NCI-H1092 (cell line): ENCODE measurements at places on chromosomes 12 and 14.

DNA sequence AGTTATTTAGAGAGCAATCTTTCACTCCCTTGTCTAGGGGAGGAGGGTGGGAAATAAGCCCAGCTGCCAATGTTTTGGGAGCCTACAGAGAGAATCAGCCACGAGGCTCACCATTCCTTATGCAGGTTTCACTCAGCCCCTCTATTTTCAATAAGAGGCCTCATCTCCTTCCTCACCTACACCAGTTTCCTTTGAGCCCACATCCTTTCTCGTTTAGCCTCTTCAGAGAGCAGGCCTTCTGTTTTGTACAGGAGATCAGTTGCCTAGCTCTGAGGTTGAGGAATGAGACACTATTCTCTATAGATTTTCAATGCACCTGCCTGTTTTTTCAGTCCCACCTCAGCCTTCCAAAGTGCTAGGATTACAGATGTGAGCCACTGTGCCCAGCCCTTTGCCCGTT lies 17.9 kb downstream of the SNAPC1 start:
- no peak for DNase-seq

DNA sequence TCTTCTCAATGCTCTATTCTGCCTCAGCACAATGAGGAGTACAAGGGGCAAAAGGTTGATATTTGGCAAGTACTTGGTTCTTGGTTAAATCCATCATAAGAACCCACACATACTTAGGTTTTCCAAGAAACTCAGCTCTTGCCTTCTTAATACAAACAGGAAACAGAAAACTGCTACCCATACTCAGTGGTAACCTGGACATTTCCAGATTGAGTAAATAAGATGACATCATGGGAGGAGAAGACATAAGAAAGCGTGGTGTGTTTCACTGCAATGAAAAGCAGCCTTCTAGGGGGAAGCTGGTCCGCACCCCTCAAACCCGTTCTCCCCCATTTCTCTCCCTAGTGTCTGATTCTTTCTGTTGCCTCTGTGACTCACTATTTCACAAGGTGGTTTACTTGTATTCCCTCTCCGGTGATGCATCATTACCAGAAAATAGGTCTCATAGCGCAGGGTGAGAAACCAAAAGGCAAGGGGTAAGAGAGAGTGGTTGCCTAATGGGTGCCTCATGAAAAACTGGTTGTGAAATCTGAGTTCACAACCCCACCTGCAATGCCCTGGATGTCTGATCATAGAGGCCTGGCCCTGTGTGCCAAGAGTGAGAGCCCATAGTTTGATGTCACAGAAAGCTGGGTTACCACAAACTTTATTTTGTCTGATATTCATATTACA lies 326.5 kb upstream of the TBX3 start:
- DNase-seq: no peak

- DNase-seq: no peak
These were observed 98.4 kb downstream of the RMST start for GRCh38 chr12:97560786-97561618.

DNA sequence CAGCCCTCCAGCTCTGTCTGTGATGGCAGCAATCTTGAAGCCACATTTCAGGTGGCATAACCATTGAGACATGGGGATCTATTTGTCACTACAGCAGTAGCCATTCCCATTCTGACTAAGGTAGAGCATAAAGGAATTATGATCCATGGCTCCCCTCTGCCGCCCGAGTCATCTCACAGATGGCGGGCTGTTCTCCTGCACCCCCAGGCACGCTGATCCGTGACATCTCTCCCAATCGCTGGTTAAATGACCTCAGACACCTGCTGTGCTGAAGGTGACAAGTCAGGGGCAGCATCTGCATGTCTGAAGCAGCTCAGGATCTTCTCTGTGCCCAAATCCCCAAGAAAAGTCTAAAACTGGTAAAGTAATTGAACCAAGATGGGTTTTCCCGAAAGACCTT lies 124.3 kb downstream of the ZFP36L1 start:
- no peak for DNase-seq

- no peak for DNase-seq
These were observed 22.3 kb downstream of the FZD10 start for GRCh38 chr12:130184404-130185090.

- no peak for DNase-seq
These were observed 1.9 kb downstream of the SGPP1 start for GRCh38 chr14:63725786-63726460.

- DNase-seq: no peak
These were observed 13.1 kb downstream of the CHGA start for GRCh38 chr14:92936085-92936484.

DNA sequence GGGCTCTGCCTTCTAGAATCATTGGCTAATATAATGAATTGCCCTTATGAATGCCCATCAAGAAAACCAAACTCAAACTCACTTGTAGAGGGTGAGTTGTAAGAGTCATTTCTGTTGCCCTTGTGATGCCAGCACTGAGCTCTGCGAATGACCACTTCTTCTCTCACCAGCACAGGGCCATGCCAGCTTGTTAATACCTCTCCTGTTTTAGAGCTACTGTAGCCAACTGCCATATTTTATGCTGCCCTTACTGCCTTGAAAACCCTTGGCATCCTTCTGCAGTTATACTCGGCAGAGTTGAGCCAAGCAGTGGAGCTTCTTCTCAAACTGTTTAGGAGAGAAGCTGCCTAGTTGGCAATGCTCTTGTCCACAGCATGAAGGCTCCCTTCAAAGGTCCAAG lies 8.1 kb downstream of the KRT75 start:
- DNase-seq: no peak

GRCh38 chr14:31961896-31962295 lies 115.2 kb upstream of the ARHGAP5 start:
- DNase-seq: no peak

- DNase-seq: no peak
These were observed 13.8 kb upstream of the DHRS4 start for GRCh38 chr14:23939607-23940326.

DNA sequence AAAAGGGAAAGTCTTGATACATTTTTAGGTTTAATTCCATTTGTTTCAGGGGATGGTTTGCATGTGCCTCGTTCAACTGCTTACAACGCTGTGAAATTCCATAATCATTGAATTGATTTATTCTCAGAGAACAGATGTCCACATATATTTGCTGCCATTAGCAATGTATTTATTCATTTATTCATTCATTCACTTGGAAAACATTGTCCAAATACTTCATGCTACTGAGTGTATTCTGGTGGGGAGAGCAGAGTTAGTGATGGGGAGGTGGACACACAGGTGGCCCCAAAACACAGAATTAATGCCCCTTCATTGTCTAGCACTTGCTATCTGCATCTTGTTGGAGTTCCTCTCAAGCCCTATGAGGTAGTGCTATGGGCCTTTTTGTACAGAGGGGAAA lies 141.2 kb upstream of the PARP11 start:
- no peak for DNase-seq

DNA sequence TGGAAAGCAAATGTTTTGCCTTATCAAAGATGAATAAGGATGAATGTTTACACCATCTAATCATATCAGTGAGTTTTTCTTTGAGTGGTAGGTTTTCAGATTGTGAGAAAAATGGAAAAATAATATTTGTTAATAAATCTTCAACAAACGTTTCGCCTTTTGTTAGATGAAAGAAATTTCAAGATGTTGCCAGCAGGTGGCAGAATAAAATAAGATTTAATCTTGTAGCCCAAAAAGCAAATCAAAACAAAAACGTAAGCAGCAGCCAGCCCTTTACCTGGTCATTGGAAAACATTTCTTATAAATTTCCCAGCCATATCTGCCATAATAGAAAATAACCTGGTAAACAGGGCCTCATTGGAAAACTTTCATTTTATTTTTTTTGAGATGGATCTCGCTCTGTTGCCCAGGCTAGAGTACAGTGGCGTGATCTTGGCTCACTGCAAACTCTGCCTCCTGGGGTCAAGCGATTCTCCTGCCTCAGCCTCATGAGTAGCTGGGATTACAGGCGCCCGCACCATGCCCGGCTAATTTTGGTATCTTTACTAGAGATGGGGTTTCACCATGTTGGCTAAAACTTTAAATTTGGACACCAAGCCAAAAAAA lies 15.4 kb upstream of the TMEM120B start:
- DNase-seq: peak; percentile 44

- DNase-seq: no peak
These were observed 103.6 kb downstream of the ATP23 start for GRCh38 chr12:58044966-58045365.

GRCh38 chr12:112998987-112999767 lies 20.9 kb downstream of the OAS2 start:
- no peak for DNase-seq

GRCh38 chr14:63174760-63175191 lies 29.5 kb upstream of the RHOJ start:
- DNase-seq: peak; percentile 58

- DNase-seq: no peak
These were observed 234.3 kb upstream of the PLEKHG7 start for GRCh38 chr12:92468358-92469020.

DNA sequence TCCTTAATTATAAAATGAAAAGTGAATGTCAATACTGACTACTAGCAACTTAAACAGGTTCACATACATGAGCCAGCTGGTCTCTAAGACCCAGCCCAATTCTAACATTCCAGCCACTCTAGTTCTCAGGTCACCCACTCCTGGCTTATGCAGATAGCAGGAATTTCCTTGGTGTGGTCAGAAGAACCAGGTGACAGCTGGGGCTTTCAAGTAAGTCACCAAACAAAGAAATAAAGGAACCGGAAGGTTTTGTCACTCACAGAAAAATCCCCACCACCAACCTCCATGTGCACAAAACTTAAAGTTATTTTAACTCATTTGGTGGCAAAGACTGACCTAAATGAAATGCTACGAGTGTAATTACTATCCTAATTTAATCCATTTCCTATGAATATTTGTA lies 129.6 kb upstream of the CDKN3 start:
- DNase-seq: no peak

DNA sequence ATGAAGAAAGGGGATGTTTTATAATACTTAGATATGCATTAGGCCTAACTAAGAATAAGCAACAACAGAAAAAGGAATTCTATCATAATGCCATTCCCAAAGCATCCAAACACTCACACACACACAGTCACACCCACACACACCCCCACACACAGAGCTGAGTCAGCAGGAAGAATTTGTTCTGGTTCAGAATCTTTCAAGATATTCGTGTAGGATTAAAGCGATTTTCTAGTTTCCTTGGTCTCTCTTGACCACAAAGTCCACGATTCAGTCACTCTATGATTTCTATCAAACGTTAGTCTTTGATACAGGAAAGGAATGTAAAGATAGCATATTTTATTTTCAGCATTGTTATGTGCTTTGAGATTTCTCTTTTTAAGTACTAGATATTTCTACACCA lies 382.6 kb upstream of the DCN start:
- no peak for DNase-seq

GRCh38 chr14:99730876-99731546 lies 46.9 kb downstream of the CYP46A1 start:
- no peak for DNase-seq

- DNase-seq: no peak
These were observed 6.0 kb upstream of the GPR84 start for GRCh38 chr12:54370171-54370730.

- no peak for DNase-seq
These were observed 357.7 kb downstream of the CACNA1C start for GRCh38 chr12:2410496-2410895.
